ENCODE measurements at places on chromosomes 7 and 10. TPM values are rescaled to one million over a fixed set of nuclear protein-coding genes. Genes with fewer than 3 reads are reported as not detected.

GRCh38 chr7:28358423-28358868, 53.9 kb upstream of the CREB5 start:
- no peaks in the 10 kb centered on the region for H3K36me3 ChIP-seq
- H3K27me3 ChIP-seq = no peaks in the 10 kb centered on the region
- no peak overlapping the region for H3K4me3 ChIP-seq

GRCh38 chr10:79021331-79021907, 47.3 kb upstream of the ZMIZ1 start:
- peaks cover 17% of the 10 kb centered on the region for H3K4me1 ChIP-seq
- H3K27ac ChIP-seq = no peak overlapping the region
- no peak overlapping the region for H3K4me3 ChIP-seq
- no peak for DNase-seq

GRCh38 chr7:127705461-127705959, 53.5 kb downstream of the SND1 start:
- H3K4me3 ChIP-seq = no peak overlapping the region
- no peaks in the 10 kb centered on the region for H3K36me3 ChIP-seq
- H3K4me1 ChIP-seq = no peaks in the 10 kb centered on the region

TAF5 gene
- polyA plus RNA-seq = 2.2 TPM

DNA sequence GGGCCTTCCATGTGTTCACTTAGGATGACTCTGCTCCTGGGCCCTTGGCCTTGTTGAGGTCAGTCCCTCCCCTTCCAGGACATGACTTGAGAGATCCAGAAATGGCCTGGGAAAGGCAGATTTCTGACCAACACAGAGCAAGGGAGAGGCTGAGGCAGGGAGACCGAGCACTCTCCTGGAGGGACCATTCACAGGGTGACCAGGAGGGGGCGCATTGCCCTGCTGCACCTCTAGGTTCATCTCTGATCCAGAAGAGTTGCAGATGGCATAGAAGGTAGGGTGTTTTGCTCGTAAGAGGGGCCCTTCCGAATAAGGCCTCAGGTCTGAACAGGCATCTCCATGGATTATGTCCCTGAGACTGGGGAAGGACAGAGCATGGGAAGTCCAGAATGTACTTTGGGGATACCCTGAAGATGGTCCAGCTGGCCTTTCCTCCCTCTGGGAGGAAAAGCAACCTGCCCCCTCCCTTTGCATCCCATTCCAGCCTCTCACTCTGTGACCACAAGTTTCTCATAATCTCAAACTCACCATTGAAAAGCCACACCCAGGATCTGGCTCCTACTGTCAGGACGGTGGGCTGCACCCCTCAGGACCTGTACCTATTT, 6.6 kb downstream of the DMBT1 start:
- no peaks in the 10 kb centered on the region for H3K36me3 ChIP-seq
- peaks cover 10% of the 10 kb centered on the region for H3K27me3 ChIP-seq
- H3K4me1 ChIP-seq = peaks cover 6% of the 10 kb centered on the region
- H3K27ac ChIP-seq = no peak overlapping the region
- H3K4me3 ChIP-seq = no peak overlapping the region

PAX4 gene
- not detected for polyA plus RNA-seq

- no peak overlapping the region for H3K4me3 ChIP-seq
- H3K27ac ChIP-seq = no peak overlapping the region
- DNase-seq = no peak
- no peaks in the 10 kb centered on the region for H3K4me1 ChIP-seq
Measured at GRCh38 chr7:83528925-83529423, 120.0 kb downstream of the SEMA3E start.

SFRP4 gene
- 0.22 TPM for polyA plus RNA-seq

DNA sequence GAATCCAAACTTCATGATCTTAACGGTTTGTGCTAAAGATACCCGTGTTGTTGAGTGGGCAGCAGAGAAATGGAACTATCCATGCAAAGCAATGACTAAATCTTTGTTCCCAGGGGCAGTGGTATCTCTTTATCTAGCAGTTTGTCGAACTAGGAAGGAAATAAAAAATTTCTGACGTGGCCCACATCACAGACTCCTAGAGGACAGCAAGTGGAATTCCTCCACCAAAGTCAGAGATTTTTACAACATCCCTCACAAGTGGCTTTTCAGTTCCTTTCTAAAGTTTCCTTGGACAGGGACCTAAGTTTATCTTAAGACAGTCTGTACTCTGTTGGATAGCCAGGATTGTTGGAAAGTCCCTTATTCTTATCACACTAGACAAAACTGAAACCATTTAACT, 136.0 kb downstream of the RAPGEF5 start:
- no peaks in the 10 kb centered on the region for H3K36me3 ChIP-seq
- H3K27ac ChIP-seq = peak overlapping the region; percentile 79
- no peaks in the 10 kb centered on the region for H3K27me3 ChIP-seq
- peaks cover 3% of the 10 kb centered on the region for H3K4me1 ChIP-seq

COPG2 gene
- 5.3 TPM for polyA plus RNA-seq

DNA sequence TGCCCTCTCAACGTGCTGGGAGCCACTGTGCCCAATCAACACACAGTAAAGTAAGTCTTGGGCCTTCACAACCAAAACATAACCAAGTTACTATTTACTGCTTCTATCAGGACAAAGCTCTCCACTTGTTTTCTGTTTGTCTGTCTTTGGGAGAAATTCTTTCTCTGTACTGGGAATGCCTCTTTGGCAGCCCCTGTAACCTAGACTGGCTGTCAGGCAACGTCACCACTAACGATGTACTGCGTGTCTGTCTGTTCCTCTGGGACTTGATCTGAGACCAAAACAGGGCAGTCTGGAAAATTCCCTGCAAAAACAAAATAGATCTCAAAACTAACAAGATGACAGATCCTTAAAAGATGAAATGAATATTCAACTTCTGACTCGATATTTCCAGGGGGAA, 113.0 kb downstream of the SMURF1 start:
- H3K4me3 ChIP-seq = no peak overlapping the region
- H3K27me3 ChIP-seq = no peaks in the 10 kb centered on the region
- DNase-seq = peak; percentile 66
- H3K36me3 ChIP-seq = peaks cover 85% of the 10 kb centered on the region
- H3K4me1 ChIP-seq = peaks cover 31% of the 10 kb centered on the region

TCF7L2 gene
- 3.6 TPM for polyA plus RNA-seq

- H3K36me3 ChIP-seq = no peaks in the 10 kb centered on the region
- H3K4me3 ChIP-seq = no peak overlapping the region
- DNase-seq = no peak
- H3K27ac ChIP-seq = no peak overlapping the region
- no peaks in the 10 kb centered on the region for H3K27me3 ChIP-seq
Measured at GRCh38 chr7:135441791-135442190, 68.1 kb downstream of the CNOT4 start.

DNA sequence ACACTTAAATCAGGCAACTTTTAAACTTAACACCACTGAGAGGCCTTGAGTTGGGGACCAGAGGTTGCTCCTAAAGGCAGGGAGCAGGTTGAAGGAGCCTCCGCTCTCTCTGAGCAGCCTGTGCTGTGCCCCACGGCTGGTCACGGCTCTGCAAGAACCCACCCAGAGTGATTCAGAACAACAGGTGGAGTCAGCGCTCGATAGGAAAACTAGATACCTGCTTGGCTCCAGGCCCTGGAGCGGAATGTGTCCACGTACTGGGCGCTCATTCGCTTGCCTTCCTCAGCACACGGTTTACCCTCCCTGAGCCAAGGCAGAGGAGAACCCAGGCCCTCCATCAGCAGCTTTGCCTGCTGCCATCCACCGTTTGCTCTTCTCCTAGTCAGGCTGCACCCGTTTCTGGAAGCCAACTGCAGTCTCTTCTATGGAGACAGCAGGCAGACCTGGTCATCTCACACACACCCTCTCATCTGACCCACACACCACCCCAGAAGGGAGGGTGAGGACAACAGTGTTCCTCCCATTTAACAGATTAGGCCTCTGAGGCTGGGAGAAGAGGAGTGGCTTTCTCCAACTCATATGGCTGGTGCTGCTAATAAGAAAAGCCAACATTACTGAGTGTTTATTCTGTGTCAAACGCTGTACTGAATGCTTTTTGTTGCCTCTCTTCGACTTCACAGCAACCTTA, 37.6 kb upstream of the PDCD4 start:
- H3K36me3 ChIP-seq = peaks cover 34% of the 10 kb centered on the region
- no peak for DNase-seq
- peak overlapping the region; percentile 54 for H3K27ac ChIP-seq
- H3K4me1 ChIP-seq = peaks cover 64% of the 10 kb centered on the region
- H3K27me3 ChIP-seq = no peaks in the 10 kb centered on the region

DNA sequence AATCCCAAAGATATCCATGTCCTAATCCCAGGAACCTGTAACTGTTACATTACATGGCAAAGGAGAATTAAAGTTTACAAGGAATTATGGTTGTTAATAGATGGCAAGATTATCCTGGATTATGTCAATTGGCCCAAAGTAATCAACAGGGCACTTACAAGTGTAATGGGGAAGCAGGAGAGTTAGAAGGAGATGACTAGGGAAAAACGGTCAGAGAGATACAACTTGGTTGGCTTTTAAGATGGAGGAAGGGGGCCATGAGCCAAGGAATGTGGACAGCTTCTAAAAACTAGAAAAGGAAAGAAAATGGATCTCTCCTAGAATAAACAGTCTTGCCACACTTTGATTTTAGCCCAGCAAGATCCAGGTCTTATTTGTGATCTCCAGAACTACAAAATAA, 3.3 kb downstream of the JMJD1C start:
- H3K27me3 ChIP-seq = no peaks in the 10 kb centered on the region
- H3K36me3 ChIP-seq = no peaks in the 10 kb centered on the region
- H3K4me3 ChIP-seq = no peak overlapping the region
- H3K27ac ChIP-seq = no peak overlapping the region

DNA sequence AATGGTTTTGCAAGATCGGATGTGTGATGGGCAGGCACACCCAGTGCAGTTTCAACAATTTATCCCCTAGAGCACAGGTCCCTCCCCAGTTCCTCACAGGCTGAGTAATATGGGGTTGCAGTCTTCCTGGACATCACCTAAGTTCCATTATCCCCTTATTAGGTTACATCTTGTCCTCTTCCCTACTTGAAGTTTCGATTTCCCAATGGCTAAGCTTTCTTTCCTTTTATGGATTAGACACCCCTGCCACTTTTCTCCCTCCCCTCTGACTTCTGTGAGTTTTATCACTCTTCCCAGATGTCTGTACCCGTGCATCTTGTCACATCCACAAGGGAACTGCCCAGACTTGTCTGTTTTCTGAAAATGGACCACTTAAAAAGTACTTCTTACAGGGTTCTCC, 2.4 kb upstream of the NIPSNAP2 start:
- H3K4me1 ChIP-seq = peaks cover 3% of the 10 kb centered on the region
- H3K27me3 ChIP-seq = no peaks in the 10 kb centered on the region
- no peaks in the 10 kb centered on the region for H3K36me3 ChIP-seq
- no peak overlapping the region for H3K4me3 ChIP-seq
- DNase-seq = no peak

- no peak overlapping the region for H3K27ac ChIP-seq
- H3K36me3 ChIP-seq = no peaks in the 10 kb centered on the region
- no peak overlapping the region for H3K4me3 ChIP-seq
- H3K27me3 ChIP-seq = peaks cover 26% of the 10 kb centered on the region
Measured at GRCh38 chr7:44147026-44147991, 6.2 kb upstream of the MYL7 start.

GRCh38 chr10:75180592-75180991, 30.0 kb upstream of the VDAC2 start:
- H3K36me3 ChIP-seq = peaks cover 45% of the 10 kb centered on the region
- no peaks in the 10 kb centered on the region for H3K27me3 ChIP-seq
- H3K4me3 ChIP-seq = no peak overlapping the region
- peak overlapping the region; percentile 48 for H3K27ac ChIP-seq
- peaks cover 22% of the 10 kb centered on the region for H3K4me1 ChIP-seq

DNA sequence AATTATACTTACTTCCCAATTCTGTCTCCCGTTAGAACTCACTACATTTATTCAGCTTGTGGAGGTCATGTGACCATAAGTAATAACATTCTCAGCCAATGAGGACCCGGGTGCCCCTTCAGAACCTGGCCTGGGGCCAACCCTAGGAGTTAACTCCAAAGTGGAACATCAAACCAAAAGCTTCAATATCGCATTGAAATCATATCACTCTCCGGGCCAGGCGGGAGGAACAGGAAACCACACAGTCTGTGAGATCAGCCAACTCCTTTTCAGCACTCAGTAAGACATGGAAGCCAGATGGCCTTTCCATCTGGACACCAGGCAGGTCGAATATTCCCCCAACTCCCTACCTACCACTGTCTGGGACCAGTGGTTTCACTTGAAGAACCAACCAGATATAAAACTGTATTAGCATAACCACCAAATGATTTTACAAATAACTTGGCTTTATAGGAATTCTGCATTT, 5.5 kb downstream of the CREB3L2 start:
- H3K4me1 ChIP-seq = peaks cover 90% of the 10 kb centered on the region
- peak; percentile 75 for DNase-seq
- H3K27me3 ChIP-seq = no peaks in the 10 kb centered on the region
- H3K36me3 ChIP-seq = no peaks in the 10 kb centered on the region

ZRANB1 gene
- polyA plus RNA-seq = 14.6 TPM

- no peak overlapping the region for H3K27ac ChIP-seq
- H3K36me3 ChIP-seq = no peaks in the 10 kb centered on the region
- no peaks in the 10 kb centered on the region for H3K4me1 ChIP-seq
- peaks cover 99% of the 10 kb centered on the region for H3K27me3 ChIP-seq
- no peak for DNase-seq
- H3K4me3 ChIP-seq = no peak overlapping the region
Measured at GRCh38 chr10:101091546-101092290, 29.9 kb downstream of the KAZALD1 start.

- H3K4me1 ChIP-seq = peaks cover 6% of the 10 kb centered on the region
- no peaks in the 10 kb centered on the region for H3K27me3 ChIP-seq
- no peak overlapping the region for H3K27ac ChIP-seq
- H3K36me3 ChIP-seq = peaks cover 73% of the 10 kb centered on the region
Measured at GRCh38 chr7:90408142-90408541, 4.9 kb downstream of the CLDN12 start.

PTPN12 gene
- polyA plus RNA-seq = 24.0 TPM

DNA sequence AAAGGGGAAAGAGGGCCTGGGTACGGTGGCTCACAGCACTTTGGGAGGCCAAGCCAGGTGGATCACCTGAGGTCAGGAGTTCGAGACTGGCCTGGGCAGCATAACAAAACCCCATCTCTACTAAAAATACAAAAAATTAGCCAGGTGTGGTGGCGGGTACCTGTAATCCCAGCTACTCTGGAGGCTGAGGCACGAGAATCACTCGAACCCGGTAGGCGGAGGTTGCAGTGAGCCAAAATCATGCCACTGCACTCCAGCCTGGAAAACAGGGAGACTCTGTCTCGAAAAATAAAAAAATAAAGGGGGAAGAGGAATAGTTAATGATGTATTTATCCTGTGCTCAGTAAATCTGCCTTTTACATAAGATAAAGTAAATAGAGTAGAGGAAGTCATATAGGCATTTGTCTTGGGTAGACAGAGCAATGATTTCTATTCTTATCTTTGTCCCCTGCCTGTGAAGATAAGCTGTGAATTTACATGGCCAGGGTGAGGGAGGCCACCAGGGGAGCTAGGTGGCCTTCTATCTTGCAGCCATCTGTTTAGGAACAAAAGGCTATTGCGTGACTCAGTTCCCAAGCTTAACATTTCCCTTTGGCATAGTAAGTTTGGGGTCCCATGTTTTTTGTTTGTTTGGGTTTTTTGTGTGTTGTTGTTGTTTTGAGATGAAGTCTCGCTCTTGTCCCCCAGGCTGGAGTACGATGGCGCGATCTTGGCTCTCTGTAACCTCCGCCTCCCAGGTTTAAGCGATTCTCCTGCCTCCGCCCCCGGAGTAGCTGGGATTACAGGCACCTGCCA, 73.2 kb upstream of the GTF2I start:
- peaks cover 20% of the 10 kb centered on the region for H3K4me1 ChIP-seq
- H3K27ac ChIP-seq = no peak overlapping the region
- no peak overlapping the region for H3K4me3 ChIP-seq
- DNase-seq = no peak
